ENCODE measurements at places on chromosomes 2 and 18.

- DNase-seq, result no peak
Measured at GRCh38 chr2:43636621-43637020, 439 bp upstream of the PLEKHH2 start.

DNA sequence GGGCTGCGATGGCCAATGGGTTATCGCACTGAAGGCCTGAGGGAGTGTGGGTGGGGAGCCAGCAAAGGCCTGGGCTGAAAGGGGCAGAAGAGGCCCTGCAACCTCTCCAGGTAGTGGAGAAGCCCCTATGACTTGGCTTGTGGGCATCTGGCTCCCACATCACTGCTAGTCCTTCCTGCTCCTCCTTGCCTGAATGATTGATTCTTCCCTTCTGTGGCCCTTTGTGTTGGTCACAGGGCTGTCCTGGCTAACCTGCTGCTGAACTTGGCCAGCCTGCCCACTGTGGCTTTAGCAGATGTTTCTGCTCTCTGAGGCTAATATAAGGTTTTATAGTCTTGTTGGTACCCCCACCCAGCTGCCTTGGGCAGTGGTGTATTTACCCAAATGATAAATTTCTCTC, 136.2 kb upstream of the ALPP start:
- DNase-seq, result no peak

DNA sequence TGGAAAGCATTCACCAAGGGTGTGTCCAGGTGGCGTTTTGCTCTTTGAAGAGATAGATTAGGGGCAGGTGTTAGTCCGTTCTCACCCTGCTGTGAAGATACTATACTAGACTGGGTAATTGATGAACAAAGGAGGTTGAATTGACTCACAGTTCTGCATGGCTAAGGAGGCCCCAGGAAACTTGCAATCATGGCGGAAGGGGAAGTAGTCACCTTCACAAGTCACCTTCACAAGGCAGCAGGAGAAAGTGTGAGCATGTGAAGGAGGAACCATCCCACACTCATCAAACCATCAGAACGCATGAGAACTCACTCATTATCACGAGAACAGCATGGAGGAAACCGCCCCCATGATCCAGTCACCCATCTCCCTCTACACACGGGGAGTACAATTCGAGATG, 135.7 kb upstream of the NFATC1 start:
- DNase-seq, result no peak

DNA sequence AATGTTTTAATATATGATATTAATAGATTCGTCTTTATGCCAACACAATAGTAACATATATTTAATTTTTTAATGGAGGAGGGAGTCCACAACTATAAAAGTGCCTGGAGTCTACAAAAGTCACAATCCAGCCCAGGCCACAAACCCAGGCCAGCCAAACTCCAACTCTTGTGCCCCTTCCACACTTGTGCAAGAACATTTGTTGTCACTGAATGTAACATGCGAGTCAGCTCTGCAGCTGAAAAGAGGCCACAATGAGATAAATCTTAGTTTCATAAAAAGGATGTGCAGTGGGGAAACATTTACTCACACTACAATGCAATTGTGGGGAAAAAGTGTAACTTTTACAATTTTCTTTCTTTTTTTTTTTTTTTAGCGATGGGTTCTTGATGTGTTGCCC, 110.8 kb downstream of the MCFD2 start:
- no peak for DNase-seq

GRCh38 chr2:96345438-96345837, 9.9 kb downstream of the NCAPH start:
- DNase-seq, result no peak

- DNase-seq, result no peak
Measured at GRCh38 chr18:30987467-30988241, 54.9 kb downstream of the DSC3 start.

GRCh38 chr2:37911296-37911873, 13.7 kb upstream of the RMDN2 start:
- DNase-seq, result no peak

DNA sequence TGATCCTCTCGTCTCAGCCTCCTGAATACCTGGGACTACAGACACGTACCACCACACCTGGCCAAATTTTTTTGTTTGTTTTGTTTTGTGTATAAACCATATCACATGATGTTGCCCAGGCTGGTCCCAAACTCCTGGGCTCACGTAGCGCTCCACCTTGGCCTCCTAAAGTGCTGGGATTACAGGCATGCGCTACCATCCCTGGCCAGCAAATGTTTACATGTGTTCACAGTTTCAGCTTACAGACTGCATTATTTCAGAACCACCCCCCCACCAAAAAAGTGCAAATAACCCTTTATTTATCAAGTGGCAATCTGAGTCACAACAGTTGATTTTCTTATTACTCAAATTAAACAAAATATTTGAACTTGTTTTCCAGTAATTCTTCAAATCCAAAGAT, 54.3 kb downstream of the ABCA12 start:
- no peak for DNase-seq

DNA sequence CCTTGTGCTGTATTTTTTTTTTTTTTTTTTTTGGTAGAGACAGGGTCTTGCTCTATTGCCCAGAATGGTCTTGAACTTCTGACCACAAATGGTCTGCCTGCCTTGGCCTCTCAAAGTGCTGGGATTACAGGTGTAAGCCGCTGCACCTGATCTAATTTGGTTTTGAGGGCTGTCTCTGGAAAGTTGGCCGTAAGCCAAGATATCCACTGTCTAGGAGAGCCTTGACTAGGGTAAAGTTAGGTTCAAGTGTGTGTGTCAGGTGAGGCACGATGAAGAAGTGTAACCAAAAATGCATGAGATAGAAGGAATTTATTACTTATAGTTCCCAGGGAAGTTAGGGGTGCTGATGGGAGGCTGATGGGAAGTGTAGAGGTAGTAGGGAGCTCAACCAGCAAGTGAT, 46.7 kb downstream of the INO80C start:
- DNase-seq, result no peak

- no peak for DNase-seq
Measured at GRCh38 chr2:119486196-119486827, 38.0 kb downstream of the SCTR start.

GRCh38 chr2:201936817-201937216, 96.8 kb upstream of the FZD7 start:
- DNase-seq, result no peak

GRCh38 chr2:119921825-119922224, 91.1 kb upstream of the EPB41L5 start:
- no peak for DNase-seq

DNA sequence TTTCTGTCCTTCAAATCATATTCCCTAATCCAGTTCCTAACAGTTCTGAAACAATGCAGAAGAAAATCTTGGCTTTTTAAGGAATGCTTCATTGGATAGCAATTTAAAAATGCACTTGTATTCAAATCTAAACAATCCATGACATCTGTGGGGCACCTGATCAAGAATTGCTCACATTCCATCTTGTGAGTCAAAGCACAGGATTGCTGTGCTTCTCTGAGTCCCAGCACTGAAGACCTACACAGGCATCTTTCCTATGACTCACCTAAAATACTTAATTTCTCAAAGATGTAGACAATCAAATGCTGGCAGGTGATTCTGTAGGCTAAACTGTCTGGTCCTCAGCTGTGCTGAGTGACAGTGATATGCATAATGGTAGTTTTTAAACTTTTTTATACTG, 10.1 kb upstream of the ATP8B1 start:
- DNase-seq, result peak; percentile 94

- DNase-seq, result no peak
Measured at GRCh38 chr2:104444392-104444791, 409.5 kb upstream of the POU3F3 start.

DNA sequence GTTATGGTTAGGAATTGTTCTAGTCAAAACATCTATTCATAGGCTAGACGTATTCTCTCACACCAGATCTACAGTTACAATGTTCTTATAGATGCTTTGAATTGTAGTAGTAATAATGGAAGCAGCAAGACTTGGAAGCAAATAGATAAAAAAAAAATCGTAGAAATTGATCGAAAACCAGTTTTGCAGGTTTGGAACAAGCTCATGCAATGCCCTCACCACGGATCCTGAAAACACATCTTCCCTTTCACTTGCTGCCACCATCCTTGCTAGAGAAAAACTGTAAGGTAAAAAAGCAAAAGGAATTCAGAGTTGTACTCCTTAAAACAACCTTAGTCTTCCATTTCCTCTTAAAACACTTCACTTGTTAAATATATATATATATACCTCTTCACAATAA, 4.4 kb downstream of the SULT1C4 start:
- no peak for DNase-seq

GRCh38 chr2:172928756-172929155, 146.9 kb upstream of the MAP3K20 start:
- DNase-seq, result no peak

GRCh38 chr2:3662239-3662638, 4.2 kb downstream of the ALLC start:
- no peak for DNase-seq

DNA sequence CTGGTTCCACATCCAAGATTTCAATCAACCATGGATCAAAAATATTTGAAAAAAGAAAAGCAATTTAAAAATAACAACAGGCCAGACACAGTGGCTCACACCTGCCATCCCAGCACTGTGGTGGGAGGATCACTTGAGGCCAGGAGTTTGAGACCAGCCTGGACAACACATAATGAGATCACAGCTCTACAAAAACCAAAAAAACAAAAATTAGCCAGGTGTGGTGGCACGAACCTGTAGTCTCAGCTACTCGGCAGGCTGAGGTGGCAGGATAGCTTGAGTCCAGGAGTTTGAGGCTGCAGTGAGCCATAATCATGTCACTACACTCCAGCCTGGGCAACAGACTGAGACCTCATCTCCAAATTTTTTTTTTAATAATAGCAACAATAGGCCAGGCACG, 13.4 kb upstream of the SPATA3 start:
- DNase-seq, result no peak

- no peak for DNase-seq
Measured at GRCh38 chr2:68357605-68358337, 7.3 kb upstream of the PLEK start.

GRCh38 chr2:28610583-28611201, 114.8 kb downstream of the PLB1 start:
- DNase-seq, result peak; percentile 69

GRCh38 chr2:10901160-10901939, 10.4 kb upstream of the KCNF1 start:
- DNase-seq, result no peak

DNA sequence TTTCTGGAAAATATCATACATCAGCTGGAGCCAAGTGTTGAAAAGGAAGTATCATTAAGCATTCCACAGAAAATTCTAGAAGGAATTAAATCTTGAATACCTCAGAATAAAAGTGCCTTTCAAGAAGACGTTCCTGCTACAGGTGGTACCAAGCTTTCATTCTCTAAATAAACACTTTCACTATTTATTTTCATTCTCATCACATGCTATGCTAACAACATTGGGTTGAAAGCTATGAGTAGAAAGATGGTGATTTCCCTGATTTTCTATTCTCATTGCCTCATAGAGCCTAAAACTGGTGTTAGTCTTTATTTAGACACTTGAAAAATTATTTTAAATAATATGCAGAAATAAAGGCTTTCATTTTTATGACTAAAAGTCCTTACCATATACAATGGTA, 324.7 kb downstream of the LRP1B start:
- DNase-seq, result no peak

DNA sequence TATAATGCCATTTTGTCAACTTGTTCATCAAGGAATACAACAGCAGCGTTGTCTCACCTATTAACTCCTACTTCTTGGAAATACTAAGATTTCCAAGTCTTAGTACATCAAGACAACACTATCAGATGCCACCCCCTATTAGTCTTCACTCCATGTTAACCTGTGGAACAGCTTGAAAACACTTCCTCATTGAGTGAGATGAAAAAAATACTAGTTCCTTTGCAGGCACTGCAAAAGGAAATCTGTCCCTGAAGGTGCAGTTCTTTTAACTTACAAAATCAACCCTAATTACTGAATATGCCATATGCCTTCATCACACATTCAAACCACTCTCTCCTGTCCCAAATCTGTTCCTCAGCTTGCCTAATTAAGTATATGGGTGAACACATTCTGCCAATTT, 4.0 kb downstream of the CWC22 start:
- no peak for DNase-seq

GRCh38 chr18:23635283-23636070, 27.2 kb downstream of the ANKRD29 start:
- DNase-seq, result no peak

DNA sequence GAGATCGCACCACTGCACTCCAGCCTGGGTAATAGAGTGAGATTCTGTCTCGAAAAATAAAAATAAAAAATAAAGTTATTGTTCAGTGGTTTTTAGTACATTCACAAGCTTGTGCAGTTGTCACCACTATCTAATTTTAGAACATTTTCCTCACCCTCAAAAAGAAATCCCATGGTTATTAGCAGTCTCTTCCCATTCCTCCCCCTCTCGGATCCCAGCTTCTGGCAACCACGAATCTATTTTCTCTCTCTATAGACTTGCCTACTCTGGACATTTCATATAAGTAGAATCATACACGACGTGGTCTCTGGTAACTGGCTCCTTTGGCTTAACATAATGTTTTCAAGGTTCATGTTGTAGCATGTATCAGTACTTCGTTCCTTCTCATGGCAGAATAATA, 38.6 kb downstream of the CABLES1 start:
- DNase-seq, result no peak

DNA sequence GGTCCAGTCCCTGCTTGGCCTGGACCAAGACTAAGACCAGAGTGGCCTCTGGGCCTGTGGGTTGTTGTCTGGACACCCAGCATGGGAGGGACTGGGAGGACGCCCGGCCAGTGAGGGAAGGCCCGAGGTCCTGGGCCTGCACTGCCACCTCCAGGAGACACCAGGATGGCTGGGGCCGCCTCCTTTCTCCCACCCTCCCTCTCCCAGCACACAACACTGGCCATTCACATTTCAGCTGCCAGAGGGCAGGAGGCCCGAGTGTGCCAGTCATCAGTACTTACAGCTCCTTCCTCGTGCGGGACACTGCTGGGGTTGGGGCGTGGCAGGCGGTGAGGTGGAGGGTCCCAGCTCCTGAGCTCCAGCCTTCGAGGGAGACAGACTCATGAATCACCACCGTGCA, 133.5 kb downstream of the ASB1 start:
- no peak for DNase-seq

DNA sequence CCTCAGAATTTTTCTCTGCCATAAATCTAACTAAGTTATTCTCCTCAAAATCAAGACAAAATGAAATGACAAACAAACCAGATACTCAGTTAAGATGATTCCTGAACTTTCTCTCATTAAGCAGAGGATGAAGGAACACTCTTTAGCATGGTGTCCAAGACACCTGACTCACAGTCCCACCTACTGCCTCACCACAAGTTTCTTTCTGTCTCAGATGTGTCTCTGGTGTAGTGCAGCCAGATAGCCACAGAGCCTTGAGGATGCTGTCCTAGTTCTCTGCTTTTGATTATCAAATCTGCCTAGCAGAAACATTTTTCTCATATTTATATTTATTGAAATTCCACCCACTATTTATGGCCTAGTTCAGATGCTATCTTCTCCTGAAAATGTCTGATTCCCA, 103.6 kb upstream of the TMEM200C start:
- DNase-seq, result no peak

DNA sequence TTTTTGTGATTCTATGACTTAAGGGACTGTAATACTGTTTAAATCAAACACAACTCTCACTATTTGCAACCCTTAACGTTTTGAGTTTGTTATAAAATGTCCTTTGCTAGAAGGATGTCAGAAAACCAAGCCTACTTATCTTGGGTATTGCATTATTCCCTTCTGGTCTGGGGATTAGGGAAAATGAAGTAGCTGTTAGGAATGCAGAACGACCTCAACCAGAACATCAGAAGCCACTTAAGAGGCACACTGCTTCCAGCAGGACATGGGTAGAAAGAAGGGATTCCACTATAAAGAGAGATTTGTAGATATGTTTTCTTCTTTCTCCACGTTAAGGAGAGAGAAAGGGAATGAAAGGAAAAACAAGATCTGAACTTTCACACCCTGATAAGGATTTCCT, 101.2 kb downstream of the SETBP1 start:
- no peak for DNase-seq

- no peak for DNase-seq
Measured at GRCh38 chr2:154698721-154699574, 453 bp downstream of the KCNJ3 start.
